Aorta (tissue), 5 donors: ENCODE measurements at places on chromosomes 6 and 20. TPM values are rescaled to one million over a fixed set of nuclear protein-coding genes. Genes with fewer than 3 reads are reported as not detected.

Gene TGM3
- not detected for total RNA-seq

Gene BPI
- 0.19 TPM for total RNA-seq

Gene VGLL2
- not detected for total RNA-seq

Gene ROS1
- 0.06 TPM for total RNA-seq

Gene PABPC1L
- total RNA-seq, result 21.6 TPM

Gene TRIM15
- total RNA-seq, result not detected

Gene NOX3
- not detected for total RNA-seq

Gene DAAM2
- 61.5 TPM for total RNA-seq

Gene SLC22A7
- not detected for total RNA-seq

Gene ATAT1
- total RNA-seq, result 12.9 TPM

Gene RHAG
- not detected for total RNA-seq

Gene PRDM13
- not detected for total RNA-seq

Gene AVP
- total RNA-seq, result not detected

Gene TPX2
- total RNA-seq, result 0.75 TPM
